ENCODE measurements at places on chromosomes 1 and 21. TPM values are rescaled to one million over a fixed set of nuclear protein-coding genes. Genes with fewer than 3 reads are reported as not detected.

The FCGR1A gene
- not detected for total RNA-seq

The DNM3 gene
- 0.94 TPM for total RNA-seq

The PTPN7 gene
- not detected for total RNA-seq

The PROX1 gene
- 0.26 TPM for total RNA-seq

The SPRR4 gene
- total RNA-seq = not detected

The OR2T11 gene
- not detected for total RNA-seq

The KRTAP10-3 gene
- not detected for total RNA-seq

The HES2 gene
- total RNA-seq = 0.09 TPM

The GNAT2 gene
- 0.79 TPM for total RNA-seq

The HSD17B7 gene
- 19.0 TPM for total RNA-seq

The GBP3 gene
- total RNA-seq = 32.5 TPM

The CHI3L2 gene
- total RNA-seq = 8.8 TPM

The C1orf94 gene
- not detected for total RNA-seq

The CACNA1S gene
- not detected for total RNA-seq

The HLX gene
- 4.7 TPM for total RNA-seq

The CASQ2 gene
- not detected for total RNA-seq

The PARK7 gene
- total RNA-seq = 336 TPM

The SPATA45 gene
- not detected for total RNA-seq

The SWT1 gene
- 4.9 TPM for total RNA-seq

The GPR52 gene
- 0.63 TPM for total RNA-seq

The CHIT1 gene
- not detected for total RNA-seq

The OLFML3 gene
- 177 TPM for total RNA-seq

The TMCC2 gene
- total RNA-seq = 3.0 TPM

The DUSP23 gene
- total RNA-seq = 14.5 TPM

The POU2F1 gene
- 3.0 TPM for total RNA-seq
